Choroid plexus epithelial cell (primary cell): ENCODE measurements at places on chromosomes 4 and X.

- DNase-seq, result peak; percentile 67
Observed at GRCh38 chr4:78517050-78517652, 34.4 kb upstream of the ANXA3 start.

DNA sequence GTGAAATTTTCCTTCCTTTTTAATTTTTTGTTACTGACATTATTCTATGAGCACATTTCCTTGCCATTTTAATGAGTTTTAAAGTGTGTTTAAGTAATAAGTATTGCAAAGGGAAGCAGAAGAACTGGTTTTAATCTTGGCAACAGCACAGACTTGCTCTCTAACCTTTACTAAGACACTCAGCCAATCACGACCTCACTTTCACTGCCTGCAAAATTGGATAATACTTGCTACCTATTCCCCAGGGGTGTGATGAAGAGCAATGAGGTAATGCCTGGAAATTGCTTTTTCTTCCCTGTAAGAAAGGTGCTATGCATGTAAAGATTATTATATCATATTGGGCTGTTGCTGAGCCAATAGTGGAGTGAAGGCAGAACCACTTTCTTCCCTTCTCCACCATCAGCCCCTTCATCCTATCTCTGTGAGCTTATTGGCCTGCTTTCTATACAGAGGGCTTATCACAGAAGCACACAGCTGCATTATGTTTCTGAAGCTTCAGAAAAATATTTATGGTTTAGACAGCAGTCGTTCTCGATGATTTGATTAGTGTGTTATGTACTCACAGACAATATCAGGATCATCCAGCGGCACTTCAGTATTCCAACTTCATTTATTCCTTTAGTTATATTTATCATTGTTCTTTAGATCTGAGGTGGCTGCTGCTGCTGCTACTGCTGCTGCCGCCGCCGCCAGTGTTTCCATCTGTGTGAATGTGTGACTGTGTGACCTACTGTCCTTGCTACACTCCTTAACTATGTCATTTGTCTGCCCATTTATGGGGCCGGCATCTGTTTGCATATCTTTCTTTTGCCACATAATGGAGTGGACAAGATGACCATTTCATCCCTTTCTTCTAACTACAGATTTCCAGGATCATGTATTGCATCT, 255.1 kb downstream of the C4orf33 start:
- peak; percentile 30 for DNase-seq

- no peak for DNase-seq
Observed at GRCh38 chr4:39987485-39987884, 9.8 kb upstream of the PDS5A start.

- peak; percentile 73 for DNase-seq
Observed at GRCh38 chr4:106746451-106746850, 289.7 kb downstream of the DKK2 start.

GRCh38 chr4:26503844-26504243, 13.6 kb upstream of the CCKAR start:
- no peak for DNase-seq

DNA sequence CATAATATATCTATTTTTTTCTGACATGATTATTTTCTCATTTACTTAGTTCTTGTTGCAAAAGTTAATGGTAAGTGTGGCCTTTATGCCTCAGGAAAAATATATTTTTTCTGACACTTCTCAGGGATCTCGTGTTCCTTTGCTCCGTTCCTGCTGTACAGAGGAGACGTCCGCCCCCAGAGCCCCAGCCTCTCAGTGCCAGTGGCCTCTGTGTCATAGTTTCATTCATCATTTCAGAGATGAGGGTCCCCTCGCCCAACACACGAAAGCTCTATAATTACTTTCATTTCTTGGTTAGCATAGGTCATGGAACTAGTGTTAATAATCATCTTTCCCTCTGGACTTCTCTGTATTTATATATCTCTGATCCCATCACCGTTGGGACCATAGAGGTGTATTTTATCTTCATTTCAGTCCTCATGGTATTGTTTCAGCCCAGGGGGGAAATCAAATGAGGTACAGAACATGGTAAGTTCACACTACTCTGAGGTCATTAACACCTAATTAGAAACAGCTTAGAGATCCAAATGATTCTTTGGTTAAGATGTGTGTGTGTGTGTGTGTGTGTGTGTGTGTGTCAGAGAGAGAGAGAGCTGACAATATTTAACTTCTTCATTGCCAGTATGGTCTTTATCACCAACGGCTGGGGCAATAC, 631.1 kb upstream of the TENM3 start:
- no peak for DNase-seq

- DNase-seq, result no peak
Observed at GRCh38 chr4:87109121-87109520, 111.3 kb downstream of the KLHL8 start.

DNA sequence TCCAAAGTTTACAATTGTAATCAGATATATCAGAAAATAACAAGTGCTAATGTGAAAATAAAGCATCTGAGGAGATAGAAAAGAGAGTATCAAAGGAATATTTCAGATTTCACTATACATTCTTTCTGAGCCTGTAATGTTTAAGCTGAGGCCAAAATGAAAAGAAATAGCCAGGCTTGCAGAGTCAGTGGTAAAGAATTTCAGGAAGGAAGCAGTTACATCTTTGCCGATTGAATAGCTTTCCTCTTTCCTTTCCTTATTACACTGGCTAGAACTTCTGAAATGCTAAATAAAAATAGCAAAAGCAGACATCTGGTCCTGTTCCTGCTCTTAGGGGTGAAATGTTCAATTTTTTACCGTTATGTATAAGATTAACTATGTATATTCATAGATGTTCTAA, 1441.6 kb upstream of the PCDH7 start:
- peak; percentile 48 for DNase-seq

DNA sequence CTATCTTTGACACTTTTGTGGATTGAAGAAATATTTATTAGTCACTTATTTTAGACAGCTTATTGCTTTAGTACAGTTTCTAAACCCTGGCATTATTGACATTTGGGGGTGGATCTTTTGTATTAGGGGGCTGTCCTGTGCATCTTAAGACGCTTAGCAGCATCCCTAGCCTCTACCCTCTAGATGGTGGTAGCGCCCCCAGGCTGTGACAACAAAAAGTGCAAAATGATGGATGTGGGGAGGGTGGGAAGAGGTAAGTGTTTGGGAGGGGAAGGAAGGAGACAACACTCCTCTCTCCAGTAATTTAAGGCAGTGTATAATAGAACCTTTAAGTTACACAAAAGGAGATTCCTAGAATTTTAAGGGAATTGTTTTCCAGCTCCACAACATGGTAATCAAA, 1210.6 kb downstream of the C4orf33 start:
- no peak for DNase-seq

- DNase-seq, result peak; percentile 16
Observed at GRCh38 chrX:134660627-134661026, 2.4 kb upstream of the PLAC1 start.

DNA sequence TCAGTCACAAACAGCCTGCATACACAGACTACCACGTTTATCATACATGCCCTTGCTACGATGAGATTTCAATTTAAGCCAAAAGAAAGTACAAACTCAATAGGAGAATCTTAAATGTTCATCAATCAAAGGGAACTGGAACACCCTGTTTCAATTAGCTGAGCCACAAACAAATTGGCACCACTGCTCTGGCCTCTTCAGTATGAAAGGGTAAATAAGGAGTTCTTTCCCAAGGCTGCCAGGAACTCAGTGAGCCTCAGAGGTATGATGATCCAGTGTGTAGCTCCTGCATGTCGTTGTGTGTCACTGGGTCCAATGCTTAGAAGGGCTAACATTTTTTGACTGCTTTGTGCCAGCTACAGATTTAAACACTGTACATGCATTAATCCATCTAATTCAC, 5.4 kb downstream of the RNF150 start:
- no peak for DNase-seq

DNA sequence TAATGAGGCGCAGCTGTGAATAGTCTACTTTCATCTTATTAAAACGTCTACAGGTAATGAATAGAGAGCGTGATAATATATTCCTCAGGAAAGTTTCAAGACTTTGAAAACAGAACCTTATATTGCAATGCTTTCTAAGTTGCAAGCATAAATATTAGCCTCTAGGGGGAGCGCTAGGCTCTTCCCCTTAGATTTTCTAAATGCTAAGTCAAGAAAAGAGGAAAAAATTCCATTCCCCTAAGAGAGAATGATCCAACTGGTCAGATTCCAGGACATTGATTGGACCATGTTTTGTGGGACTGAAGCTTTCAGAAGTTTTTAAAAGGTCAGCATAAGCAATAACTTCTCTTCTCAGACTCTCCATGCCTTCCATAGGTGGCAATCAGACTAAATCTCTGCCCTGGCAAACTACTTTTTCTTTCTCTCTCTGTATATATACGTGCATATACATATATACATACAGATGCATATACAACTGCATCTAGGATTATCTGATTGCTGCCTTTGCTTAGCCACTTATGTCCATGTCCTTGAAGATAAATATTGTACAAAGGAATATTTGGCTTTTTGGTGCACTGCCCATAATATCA, 492.9 kb downstream of the INPP4B start:
- peak; percentile 86 for DNase-seq

GRCh38 chrX:46737462-46737861, 21.5 kb downstream of the SLC9A7 start:
- DNase-seq, result peak; percentile 77

- no peak for DNase-seq
Observed at GRCh38 chrX:6432226-6432625, 102.7 kb downstream of the VCX3A start.

DNA sequence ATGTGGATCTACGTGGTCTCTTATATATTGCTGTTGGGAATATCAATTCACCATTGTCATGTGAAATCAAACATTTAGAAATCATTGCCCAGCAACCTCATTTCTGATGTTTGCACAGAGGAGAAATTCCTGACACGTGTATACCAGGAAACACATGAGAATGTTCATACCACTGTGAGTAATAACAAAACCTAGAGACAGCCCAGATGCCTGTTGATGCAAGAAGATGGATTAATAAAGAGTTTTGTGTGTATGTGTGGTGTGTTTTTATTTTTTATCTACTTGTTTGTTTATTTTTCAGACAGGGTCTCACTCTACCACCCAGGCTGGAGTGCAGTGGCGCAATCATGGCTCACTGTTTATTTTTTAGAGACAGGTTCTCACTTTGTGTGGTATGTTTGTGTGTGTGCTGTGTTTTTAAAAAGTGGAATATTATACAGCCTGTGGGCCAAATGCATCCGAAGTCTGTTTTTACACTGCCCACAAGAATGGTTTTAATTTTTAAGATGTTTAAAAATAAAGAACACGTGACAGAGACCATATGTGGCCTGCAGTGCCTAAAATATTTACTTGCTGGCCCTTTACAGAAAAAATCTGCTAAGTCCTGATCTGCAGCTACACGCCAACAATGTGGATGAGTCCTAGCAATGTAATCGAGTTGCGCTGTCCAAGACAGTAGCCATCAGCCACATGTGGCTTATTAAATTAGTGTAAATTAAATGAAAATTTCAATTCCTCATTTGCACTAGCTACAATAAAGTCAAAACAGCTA, 39.2 kb downstream of the TXLNG start:
- peak; percentile 74 for DNase-seq

DNA sequence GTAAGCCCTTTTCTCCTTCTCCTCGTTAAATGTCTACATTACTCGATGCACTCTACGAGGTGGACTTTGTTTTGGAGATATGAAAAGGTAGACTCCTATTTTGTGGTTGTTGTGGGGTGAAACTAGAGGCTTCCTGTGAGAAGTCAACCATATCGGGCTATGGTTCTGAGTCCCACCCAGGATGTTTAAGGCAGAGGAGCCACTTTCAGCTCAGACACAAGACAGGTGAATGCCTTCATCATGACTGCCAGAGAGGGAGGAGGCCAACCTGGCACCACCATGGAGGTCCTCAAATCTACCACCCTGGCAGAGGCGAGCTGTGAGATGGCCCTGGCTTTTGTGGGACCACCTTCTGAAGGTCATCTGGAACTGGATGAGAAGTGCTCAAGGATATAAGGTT, 154.4 kb upstream of the KLF3 start:
- no peak for DNase-seq

GRCh38 chr4:72275381-72275780, 243.6 kb downstream of the NPFFR2 start:
- DNase-seq, result no peak

GRCh38 chrX:150958177-150958576, 25.0 kb upstream of the HMGB3 start:
- DNase-seq, result no peak

- DNase-seq, result no peak
Observed at GRCh38 chr4:108766058-108766457, 3.2 kb upstream of the ETNPPL start.

DNA sequence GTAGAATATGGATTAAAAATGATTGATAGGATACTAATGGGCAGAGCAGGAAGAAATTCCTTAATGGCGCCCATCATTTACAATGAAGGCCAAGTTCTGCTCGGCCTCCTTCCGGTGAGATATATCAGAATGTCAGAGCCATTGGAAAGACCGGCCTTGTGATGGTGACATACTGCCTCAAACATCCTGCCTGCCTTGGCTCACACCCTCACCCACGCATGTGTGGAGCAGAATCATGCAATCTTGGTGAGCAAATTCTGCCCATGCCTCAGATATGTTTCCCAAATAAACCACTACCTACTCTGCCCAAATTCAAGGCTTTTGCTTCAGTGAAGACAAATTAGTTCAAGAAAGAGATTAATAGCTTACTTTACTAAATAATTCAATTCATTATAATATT, 163.3 kb downstream of the MID1 start:
- peak; percentile 43 for DNase-seq

DNA sequence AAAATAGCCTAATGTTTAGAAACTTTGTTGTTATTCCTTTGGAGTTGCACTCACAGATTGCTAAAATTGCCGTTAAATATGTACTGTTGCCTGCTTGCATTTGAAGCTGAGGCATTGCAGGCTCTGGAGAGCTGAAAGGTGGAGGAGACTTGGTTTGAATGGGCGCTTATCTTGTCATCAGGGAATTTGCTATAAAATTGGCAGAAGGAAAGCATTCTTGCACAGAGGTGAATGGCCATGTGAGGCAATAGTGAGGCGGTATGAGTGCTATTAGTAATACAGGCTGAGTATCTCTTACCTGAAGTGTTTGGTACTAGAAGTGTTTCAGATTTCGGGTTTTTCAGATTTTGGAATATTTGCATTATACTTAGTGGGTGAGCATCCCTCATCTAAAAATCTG, 41.3 kb downstream of the TRAPPC11 start:
- no peak for DNase-seq

GRCh38 chr4:6687947-6688878, 5.5 kb upstream of the S100P start:
- DNase-seq, result no peak

GRCh38 chrX:19889582-19890342, 2.4 kb upstream of the SH3KBP1 start:
- DNase-seq, result peak; percentile 90
